Thyroid gland (tissue), 4 donors: ENCODE measurements at places on chromosomes 2 and 18. TPM values are rescaled to one million over a fixed set of nuclear protein-coding genes. Genes with fewer than 3 reads are reported as not detected.
A peak's percentile ranks its signal among the peaks of the same experiment; 100 is the strongest.

DNA sequence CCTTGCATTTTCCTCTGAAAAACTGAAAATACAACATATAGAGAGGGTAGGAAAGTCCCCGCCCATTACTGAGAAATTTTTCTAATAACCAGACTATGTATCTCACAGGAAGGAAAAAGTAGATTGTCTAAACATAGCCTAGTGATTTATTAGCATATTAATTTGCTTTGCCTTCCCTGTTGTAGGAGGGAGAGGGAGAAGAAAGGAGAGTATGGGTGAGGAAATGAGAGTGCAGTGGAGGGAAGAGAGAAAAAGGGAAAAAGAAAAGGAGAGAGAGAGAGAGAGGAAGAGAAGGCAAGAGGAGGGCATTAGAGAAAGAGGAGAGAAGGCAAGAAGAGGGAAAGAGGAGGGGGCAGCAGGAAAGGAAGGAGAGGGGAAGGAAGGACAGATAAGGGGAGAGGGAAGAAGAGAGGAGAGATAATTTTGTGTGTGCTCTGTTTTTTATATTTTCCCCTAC, 3.6 kb upstream of the KYNU start:
- DNase-seq, result no peak

GRCh38 chr2:192885569-192886160, 690.9 kb upstream of the TMEFF2 start:
- DNase-seq, result no peak

DNA sequence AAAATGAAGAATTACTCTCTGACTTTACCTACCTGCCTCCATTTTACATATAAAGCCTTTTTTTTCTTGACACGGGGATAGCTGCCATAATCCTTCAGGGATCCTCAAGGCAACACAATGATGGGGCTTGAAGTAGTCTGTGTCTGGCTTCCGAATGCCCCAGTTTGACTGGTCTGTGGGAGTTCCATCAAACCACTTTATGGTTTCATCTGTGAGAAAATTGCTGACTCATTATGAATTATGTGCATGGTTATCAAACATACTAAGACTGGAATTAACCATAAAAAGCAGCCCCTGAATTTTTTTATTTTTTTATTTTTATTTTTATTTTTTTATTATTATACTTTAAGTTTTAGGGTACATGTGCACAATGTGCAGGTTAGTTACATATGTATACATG, 117.5 kb downstream of the PLA2R1 start:
- DNase-seq, result no peak

DNA sequence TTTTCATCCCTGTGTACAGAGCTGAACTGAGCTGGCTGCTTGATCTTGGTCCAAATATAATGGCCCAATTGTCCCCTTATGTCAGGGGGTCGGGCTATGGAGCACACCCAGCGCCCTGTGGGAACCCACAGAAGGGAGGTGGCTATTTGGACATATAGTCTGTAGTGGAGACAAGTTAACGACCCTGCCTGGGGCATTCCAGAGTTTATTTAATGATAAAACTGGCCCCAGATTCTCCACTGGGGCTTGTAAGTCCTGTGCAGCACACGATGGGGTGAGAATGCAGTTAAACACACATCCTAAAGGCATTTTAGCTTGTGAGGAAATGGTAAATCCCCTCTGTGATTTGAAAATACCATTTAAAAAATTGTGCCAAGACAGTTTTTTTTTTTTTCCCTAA, 72.9 kb downstream of the QPCT start:
- DNase-seq, result no peak

DNA sequence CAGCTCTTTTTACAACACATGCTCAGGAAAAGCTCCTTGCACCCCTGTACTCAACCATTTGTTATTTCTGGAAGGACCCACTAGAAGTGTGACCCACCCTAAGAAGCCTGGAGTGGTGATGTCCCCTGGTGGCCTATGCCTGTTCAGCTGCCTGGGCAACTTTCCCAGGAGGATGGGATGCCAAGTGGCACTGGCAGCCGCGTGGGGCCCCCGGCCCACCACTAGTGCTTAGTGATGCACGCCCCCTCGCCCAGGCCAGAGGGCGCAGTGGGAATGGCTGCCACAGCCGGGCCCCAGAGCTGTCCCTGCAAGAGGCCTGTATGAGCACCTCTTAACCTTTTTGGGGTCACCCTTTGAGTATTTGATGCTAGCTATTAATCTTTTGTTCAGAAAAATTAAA, 18.1 kb downstream of the IMPA2 start:
- DNase-seq, result peak; percentile 46

DNA sequence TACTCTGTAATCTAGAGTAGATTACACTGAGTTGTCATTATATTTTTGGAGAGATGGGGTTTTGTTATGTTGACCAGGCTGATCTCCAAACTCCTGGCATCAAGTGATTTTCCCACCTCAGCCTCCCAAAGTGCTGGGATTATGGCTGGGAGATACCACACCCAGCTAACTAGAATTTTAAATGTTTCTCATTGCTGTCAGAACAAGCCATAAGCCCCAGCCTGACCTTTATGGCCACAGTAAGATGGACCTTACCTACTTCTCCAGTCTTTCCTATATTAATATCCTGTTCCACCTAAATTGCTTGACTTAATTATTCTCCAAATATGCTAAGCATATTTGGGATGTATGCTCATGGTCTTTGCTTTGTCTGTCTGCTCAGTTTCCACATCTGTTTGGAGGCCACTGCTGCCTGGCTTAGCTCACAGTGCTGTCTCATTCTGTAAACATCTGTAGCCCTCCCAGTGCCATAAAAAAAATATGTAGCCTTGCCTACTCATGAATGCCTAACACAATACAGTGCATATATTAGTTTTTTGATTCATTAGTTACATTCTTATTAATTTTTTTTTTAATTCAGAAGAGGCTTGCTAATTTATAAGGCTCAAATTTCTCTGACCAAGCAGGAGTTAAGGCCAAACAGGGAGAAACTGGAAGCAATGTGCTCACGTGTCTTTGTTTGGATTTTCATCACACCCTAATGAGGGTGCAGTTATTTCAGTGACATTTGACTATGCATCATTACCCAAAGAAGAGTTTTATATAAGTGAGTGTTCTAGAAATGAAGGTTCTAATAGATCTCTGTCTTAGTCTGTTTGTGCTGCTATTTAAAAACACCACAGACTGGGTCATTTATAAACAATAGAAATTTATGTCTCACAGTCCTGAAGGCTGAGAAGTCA, 45.3 kb upstream of the PSME4 start:
- DNase-seq, result peak; percentile 25

The NYAP2 gene
- total RNA-seq, result not detected

The MPHOSPH10 gene
- total RNA-seq, result 28.4 TPM

The DUSP2 gene
- 2.4 TPM for total RNA-seq
